Esophagus squamous epithelium (tissue), 5 donors: ENCODE measurements at places on chromosomes 2 and 18.

GRCh38 chr18:62239475-62239874 is 52.4 kb downstream of the RELCH start:
- DNase-seq = no peak

- no peak for DNase-seq
These were observed 20.5 kb downstream of the RMP24 start for GRCh38 chr18:35993013-35993412.

DNA sequence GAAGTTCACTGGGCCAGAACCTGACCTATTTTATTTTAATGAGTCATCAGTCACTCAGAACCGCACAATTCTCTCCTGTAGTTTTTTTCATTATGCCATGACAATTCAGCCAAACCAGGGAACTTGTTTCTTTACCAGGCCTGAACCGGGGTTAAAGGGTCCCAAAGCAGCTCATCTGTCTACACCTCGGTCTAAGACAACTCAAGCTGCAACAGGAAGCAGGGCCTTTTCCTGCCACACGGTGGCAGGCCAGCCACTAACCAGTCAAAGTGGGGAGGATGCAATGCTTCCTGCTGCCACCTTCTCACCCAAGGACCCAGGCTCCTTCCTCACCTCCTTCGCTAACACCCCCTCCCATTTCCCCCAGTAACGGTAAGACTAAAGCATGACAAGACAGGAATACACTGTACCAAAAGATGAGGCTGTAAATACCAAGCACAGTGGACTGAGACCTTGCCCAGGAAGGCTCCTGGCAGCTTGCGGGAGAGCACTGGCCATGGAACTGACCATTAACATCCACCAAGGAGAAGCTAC is 56.7 kb upstream of the ACKR3 start:
- DNase-seq = no peak

DNA sequence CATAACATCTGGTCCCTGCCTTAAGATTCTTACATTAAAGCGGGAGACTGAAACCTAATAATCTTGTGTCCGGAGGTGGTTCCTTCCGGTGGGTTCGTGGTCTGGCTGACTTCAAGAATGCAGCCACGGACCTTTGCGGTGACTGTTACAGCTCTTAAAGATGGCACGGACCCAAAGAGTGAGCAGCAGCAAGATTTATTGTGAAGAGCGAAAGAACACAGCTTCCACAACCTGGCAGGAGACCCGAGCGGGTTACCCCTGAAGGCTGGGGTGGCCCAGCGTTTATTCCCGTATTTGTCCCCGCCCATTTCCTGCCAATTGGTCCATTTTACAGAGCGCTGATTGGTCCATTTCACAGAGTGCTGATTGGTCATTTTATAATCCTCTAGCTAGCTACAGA is 122.3 kb upstream of the SIX2 start:
- DNase-seq = no peak

- no peak for DNase-seq
These were observed 372.8 kb upstream of the UBE2E3 start for GRCh38 chr2:180607514-180608049.

GRCh38 chr2:25521126-25521525 is 152.3 kb downstream of the DTNB start:
- DNase-seq = no peak

GRCh38 chr18:2921778-2922177 is 75.0 kb downstream of the EMILIN2 start:
- no peak for DNase-seq

- DNase-seq = no peak
These were observed 93.7 kb downstream of the COBLL1 start for GRCh38 chr2:164747783-164748433.

DNA sequence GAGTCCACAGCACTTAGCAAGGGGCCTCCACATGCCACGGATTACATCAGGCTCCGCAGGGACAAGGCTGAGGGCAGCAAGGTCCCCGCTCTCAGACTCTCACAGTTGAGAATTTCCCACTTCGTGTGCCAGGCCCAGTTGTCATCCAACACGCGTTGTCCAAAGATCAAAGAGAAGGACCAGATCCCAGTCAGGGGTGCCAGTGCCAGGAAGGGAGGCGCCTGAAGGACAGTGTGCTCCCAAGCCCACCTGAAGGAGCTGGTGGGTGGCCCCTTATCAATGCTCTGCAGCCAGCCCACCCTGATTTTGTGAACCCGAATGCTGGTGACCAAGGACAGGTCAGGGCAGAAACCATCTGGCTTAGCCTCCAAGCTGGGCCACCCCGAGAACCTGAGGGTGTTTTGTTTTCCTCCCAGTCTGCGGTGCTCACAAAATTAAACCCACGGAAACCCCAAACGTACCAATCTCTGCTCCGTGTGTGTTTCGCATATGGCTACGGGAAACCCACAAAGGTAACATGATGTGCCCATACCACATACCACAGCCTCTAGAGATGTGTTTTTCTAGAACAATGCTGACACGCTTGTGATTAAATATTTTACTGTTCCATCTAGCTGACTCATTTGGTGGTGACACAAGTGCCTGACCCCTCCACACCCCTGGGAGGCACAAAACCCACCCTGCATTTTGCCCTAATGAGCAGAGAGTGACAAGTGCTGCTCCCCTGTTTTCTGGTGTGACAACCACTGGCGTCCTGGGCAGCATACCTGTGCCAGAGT is 24.5 kb downstream of the CRACDL start:
- DNase-seq = no peak
